ENCODE measurements at places on chromosomes 1 and 21. TPM values are rescaled to one million over a fixed set of nuclear protein-coding genes. Genes with fewer than 3 reads are reported as not detected.

The SEMA6C gene
- 6.0 TPM for total RNA-seq

The DMBX1 gene
- not detected for total RNA-seq

The AADACL3 gene
- not detected for total RNA-seq

The PLPPR4 gene
- total RNA-seq, result not detected

GRCh38 chr1:32337855-32338636 lies 2.0 kb upstream of the MARCKSL1 start:
- H3K27me3 ChIP-seq, result peaks cover 7% of the 10 kb centered on the region
- peaks cover 2% of the 10 kb centered on the region for H3K36me3 ChIP-seq
- peak overlapping the region; percentile 68 for H3K27ac ChIP-seq

DNA sequence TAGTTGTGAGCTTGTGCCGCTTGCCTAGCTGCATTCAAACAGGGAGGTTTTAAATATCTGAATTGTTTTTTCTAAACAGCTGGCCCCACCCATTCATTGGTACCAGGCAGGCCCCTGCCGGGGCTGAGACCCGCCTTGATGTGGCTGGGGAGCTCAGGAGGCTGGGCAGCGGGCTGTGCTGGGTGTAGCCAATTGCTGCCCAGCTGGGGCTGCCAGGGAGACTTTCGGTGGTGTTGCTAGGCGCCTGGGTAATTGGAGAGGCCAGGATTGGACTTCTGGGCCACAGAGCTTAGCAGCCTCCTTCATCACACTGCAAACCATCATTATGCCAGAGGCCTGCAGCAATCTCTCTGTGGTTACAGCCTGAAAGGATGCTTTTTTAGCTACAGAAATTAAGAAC lies 12.2 kb downstream of the RHBDL2 start:
- peaks cover 7% of the 10 kb centered on the region for H3K27me3 ChIP-seq
- no peak overlapping the region for H3K4me3 ChIP-seq
- no peaks in the 10 kb centered on the region for H3K36me3 ChIP-seq
- no peaks in the 10 kb centered on the region for H3K4me1 ChIP-seq
- H3K27ac ChIP-seq, result no peak overlapping the region

- H3K27me3 ChIP-seq, result no peaks in the 10 kb centered on the region
- H3K4me1 ChIP-seq, result peaks cover 22% of the 10 kb centered on the region
- no peak overlapping the region for H3K4me3 ChIP-seq
- H3K27ac ChIP-seq, result no peak overlapping the region
Measured at GRCh38 chr1:36339215-36339614, 15.8 kb upstream of the EVA1B start.

GRCh38 chr1:151949371-151950193 lies 40.3 kb upstream of the THEM4 start:
- H3K36me3 ChIP-seq, result no peaks in the 10 kb centered on the region
- peaks cover 15% of the 10 kb centered on the region for H3K4me1 ChIP-seq
- H3K27ac ChIP-seq, result no peak overlapping the region
- no peak overlapping the region for H3K4me3 ChIP-seq
- H3K27me3 ChIP-seq, result peaks cover 13% of the 10 kb centered on the region

DNA sequence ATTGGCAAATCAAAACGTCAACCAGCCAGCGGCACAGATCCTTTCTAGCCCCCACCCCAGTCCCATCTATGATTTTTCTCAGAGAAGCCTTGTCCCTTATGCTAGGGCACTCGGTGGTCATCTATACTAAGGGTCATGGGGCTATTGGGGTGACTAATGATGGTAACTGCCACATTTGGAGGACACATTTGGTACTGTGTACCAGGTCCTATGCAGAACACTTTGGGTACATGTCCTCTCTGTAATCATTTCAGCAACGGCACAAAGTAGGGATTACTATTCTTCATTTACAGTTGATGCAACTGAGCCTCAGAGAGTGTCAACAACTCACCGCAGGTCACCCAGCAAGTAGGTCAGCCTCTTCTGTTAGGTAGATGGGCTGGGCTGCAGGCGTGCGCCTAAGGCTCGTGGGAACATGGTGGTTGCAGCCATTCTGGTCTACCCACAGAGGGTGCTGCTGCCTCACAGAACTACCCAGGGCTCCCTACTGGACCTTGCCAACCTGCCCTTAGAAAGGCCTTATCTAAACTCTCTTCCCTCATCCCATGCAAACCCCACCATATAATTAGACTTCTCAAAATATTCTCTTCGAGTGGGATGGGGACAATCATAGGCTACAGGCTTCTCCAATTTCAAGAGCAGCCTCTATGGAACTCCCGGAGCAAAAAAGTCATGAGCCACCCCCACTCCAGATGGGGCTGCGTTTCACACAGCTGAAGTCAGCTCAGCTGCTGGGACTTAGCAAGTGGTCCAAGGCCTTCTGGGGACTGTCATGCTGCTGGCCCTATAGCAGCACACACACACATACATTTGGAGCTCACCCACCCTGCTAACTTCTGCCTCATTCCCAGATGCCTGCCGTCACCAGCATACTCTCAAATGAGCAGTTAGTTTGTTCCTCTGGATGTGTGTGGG lies 5.8 kb upstream of the SDHB start:
- H3K36me3 ChIP-seq, result no peaks in the 10 kb centered on the region
- no peak overlapping the region for H3K4me3 ChIP-seq
- peaks cover 6% of the 10 kb centered on the region for H3K4me1 ChIP-seq
- DNase-seq, result peak; percentile 52
- H3K27ac ChIP-seq, result no peak overlapping the region

DNA sequence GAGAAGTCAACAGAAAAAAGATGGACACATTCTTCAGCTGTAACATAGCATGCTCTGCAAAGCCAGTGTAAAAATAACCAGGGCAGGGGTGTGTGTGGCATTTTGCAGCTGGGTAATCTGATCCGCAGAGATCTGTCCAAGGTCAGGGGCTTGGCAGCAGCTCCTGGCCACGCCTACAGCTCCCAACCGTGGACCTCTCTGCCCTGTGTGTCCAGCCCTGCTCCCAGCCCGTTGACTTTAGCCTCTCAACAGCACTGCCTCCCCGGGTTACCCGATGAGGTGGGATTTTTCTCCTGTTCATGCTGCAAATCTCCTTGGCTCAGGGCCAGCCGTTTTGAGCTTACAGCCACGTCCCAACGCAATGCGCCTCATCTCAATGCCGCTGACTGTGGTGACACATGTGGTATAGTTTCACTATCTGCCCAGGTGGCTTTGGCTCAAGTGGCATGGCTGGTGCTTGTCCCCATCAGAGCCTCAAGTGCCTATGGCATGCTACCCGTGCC lies 68.1 kb downstream of the VWA5B1 start:
- H3K4me1 ChIP-seq, result peaks cover 3% of the 10 kb centered on the region
- no peak overlapping the region for H3K27ac ChIP-seq
- DNase-seq, result no peak
- H3K4me3 ChIP-seq, result no peak overlapping the region
- H3K27me3 ChIP-seq, result peaks cover 37% of the 10 kb centered on the region

GRCh38 chr1:151060007-151060656 lies at the start of gene MLLT11:
Gene MLLT11, plus strand, starts transcription at chr1:151060397. Its CDS starts 6,828 bp downstream, at chr1:151067225.
- peak within 1 kb of the TSS; percentile 92 for H3K4me3 ChIP-seq
- peaks cover 44% of the 10 kb centered on the region for H3K4me1 ChIP-seq
- peak; percentile 56 for DNase-seq
- H3K27ac ChIP-seq, result peak within 1 kb of the TSS; percentile 96
- peaks cover 37% of the 10 kb centered on the region for H3K36me3 ChIP-seq
- H3K27me3 ChIP-seq, result no peaks in the 10 kb centered on the region

GRCh38 chr21:28419811-28420210 lies 572.9 kb downstream of the LTN1 start:
- H3K27me3 ChIP-seq, result no peaks in the 10 kb centered on the region
- no peaks in the 10 kb centered on the region for H3K36me3 ChIP-seq
- no peak overlapping the region for H3K4me3 ChIP-seq
- no peak for DNase-seq
- no peak overlapping the region for H3K27ac ChIP-seq

DNA sequence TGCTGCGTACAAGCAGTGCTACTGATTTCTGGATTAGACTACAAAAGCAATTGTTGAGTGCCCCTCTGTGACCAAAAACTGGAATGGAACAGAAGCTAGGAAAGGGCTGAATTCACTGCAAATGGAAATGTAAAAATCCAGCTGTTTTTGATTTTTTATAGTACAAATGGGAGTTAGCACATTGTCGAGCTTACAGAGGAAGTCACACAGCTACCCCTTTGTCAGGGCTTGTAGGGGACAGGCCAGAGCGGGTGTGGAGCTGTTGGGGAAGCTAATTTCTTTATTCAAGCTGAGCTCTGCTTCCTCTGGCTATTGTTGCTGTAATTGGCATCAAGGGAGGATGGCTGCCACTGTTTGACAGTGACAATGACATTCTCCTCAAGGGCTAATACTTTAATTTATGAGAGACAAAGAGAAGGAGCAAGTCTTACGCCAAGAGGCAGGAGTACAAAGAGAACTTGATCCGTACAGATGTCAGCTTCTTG lies 96.1 kb downstream of the SLC35F3 start:
- DNase-seq, result no peak
- no peak overlapping the region for H3K4me3 ChIP-seq
- H3K27ac ChIP-seq, result no peak overlapping the region
- H3K4me1 ChIP-seq, result no peaks in the 10 kb centered on the region

GRCh38 chr1:11946647-11947046 lies 12.1 kb downstream of the PLOD1 start:
- peaks cover 19% of the 10 kb centered on the region for H3K36me3 ChIP-seq
- no peak overlapping the region for H3K4me3 ChIP-seq
- no peak for DNase-seq
- H3K27ac ChIP-seq, result no peak overlapping the region

DNA sequence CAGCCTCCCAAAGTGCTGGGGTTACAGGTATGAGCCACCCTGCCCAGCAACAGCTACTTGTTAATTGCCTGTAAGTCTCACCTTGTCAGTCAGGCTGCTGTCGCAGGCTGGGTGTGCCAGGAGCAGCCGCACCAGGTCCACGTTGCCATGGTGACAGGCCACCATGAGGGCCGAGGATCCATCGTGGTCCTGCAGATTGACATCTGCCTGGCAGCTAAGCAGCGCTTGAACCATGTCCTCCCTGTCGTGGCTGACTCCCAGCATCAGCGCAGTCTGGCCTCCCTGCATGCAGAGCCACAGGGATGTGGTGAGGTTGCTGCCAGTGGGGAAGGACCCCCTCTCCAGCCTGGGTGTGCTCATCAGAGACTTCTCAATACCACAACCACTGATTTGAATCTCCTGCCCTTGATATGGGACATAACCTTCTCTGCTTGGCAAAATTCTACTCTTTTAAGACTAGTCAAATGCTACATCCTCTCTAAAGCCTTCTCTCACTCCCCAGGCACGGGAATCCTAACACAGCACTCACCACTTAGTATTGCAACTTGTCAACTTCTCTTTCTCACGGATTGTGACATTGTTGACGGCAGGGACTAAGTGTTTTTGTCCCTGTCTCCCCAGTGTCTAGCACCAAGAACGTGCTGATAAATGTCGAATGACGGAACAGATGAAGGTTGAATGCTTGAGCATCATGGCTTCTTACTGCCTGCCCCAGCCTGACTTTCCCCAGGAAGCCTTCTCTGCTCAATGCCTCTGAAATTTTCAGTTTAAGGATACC lies 52.9 kb downstream of the L1TD1 start:
- no peaks in the 10 kb centered on the region for H3K27me3 ChIP-seq
- DNase-seq, result no peak
- no peak overlapping the region for H3K27ac ChIP-seq
- H3K4me1 ChIP-seq, result no peaks in the 10 kb centered on the region

All from activated naive CD8-positive, alpha-beta T cell treated with anti-CD3 and anti-CD28 coated beads, Interleukin-2, amount 10 ng/mL, durations not matched to agents 7 days and 5 days (primary cell).